ENCODE measurements at places on chromosomes 13 and 19.

GRCh38 chr19:4951656-4952055 is 17.3 kb upstream of the KDM4B start:
- DNase-seq, result no peak

DNA sequence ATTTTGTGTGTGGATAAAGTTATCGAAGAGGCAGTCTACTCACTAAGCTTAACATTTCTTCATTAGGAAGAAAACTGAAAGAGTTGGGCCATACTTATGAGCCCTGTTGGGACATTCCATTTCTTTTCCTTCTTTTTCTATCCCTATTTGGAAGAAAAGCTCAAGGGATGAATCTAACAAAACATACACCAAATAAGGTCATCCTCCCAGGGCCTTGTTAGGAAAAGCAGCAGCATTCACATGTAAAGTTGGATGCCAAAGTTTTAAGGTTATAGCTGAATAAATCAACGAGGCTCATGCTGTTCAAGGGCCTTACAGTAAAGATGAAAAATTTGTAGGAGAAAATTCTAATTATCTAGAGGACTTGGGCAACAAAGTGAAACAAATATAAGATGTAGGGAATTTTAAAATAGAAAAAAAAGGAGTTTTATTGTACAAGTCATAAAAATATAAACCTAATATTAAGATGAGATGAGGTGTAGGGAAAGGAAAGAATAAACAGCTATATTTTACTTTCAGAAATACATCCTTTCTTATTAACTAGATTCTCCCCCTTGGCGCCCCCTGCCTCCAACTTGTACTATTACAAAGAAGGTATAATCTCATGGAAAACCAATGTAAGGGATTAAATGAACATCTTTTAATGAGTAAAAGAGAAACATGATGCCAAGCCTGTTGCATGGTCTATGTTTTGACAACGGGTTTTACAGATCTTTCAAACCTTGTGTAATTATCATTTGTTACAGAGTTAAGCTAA is 160.4 kb downstream of the PCDH20 start:
- DNase-seq, result no peak

GRCh38 chr13:50915565-50915964 is 6.0 kb downstream of the RNASEH2B start:
- no peak for DNase-seq

- no peak for DNase-seq
Measured at GRCh38 chr13:48231933-48232332, 1.1 kb upstream of the ITM2B start.

GRCh38 chr19:18840288-18841267 is 8.8 kb downstream of the UPF1 start:
- no peak for DNase-seq

- DNase-seq, result no peak
Measured at GRCh38 chr13:81383444-81383843, 1042.5 kb upstream of the SPRY2 start.

GRCh38 chr19:2115324-2115723 is 18.6 kb downstream of the IZUMO4 start:
- no peak for DNase-seq

- no peak for DNase-seq
Measured at GRCh38 chr13:50098693-50099092, 83.4 kb downstream of the KCNRG start.

GRCh38 chr13:44660050-44660449 is 83.9 kb upstream of the TSC22D1 start:
- no peak for DNase-seq

DNA sequence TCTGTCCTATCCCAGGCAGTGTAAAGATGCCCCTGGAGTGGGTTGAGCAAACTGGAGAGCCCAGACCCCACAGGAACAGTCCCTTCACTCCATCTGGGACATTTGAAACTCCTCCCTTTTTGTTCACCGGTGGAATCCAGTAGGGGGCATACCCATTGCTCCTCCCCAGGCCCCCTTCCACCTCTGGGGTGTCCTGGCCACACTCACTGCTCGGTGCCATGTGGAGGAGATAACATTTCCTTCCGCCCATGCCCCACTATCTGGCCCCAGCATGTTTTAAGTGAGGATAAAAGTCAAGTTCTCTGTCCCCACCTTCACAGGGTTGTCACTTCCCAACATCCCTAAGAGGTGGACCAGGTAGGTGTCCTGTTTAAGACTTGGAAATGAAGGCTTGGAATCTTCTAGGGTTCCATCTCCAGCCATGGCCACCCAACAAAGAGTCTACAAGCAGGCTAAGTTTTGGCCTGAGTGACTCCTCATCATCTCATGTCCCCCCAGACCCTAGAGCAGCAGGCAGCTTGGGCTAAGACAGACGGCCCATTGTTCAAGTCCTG is 9.3 kb downstream of the ZNF526 start:
- no peak for DNase-seq

- no peak for DNase-seq
Measured at GRCh38 chr13:83272076-83272475, 610.2 kb downstream of the SLITRK1 start.

GRCh38 chr19:45739498-45740439 is 6.5 kb downstream of the MEIOSIN start:
- DNase-seq, result no peak

- DNase-seq, result peak; percentile 91
Measured at GRCh38 chr13:45367358-45367757, 26.4 kb upstream of the TPT1 start.

- no peak for DNase-seq
Measured at GRCh38 chr13:60584976-60585375, 188.0 kb downstream of the TDRD3 start.

GRCh38 chr13:20274466-20274865 is 42.3 kb upstream of the GJB6 start:
- DNase-seq, result no peak

- no peak for DNase-seq
Measured at GRCh38 chr19:33781996-33782395, 14.7 kb upstream of the KCTD15 start.

DNA sequence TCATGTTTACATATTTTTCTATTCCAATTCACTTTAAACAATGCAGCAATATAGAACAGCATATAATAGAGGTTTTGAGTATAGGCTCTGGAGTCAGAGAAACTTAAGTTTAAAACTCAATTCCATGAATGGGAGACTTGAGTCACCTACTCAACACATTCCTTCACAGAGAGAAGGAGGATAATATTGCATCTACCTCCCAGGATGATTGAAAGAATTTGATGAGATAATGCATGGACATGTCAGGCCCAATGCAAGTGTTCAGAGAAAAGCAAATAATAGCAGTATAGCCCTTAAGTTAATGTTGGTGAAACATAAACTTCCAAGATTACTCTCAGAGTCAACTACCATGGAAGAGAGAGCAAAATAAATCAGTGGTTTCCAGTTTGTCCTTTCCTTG is 170.2 kb downstream of the DCLK1 start:
- no peak for DNase-seq

- no peak for DNase-seq
Measured at GRCh38 chr13:48760626-48761025, 106.9 kb downstream of the CYSLTR2 start.

GRCh38 chr19:53958168-53958571 is 4.6 kb upstream of the CACNG8 start:
- DNase-seq, result no peak

GRCh38 chr13:110637747-110638146 is 22.4 kb downstream of the NAXD start:
- no peak for DNase-seq

GRCh38 chr19:51702825-51703574 is 9.9 kb downstream of the SPACA6 start:
- no peak for DNase-seq

GRCh38 chr13:50236898-50237318 is 221.7 kb downstream of the KCNRG start:
- peak; percentile 68 for DNase-seq

DNA sequence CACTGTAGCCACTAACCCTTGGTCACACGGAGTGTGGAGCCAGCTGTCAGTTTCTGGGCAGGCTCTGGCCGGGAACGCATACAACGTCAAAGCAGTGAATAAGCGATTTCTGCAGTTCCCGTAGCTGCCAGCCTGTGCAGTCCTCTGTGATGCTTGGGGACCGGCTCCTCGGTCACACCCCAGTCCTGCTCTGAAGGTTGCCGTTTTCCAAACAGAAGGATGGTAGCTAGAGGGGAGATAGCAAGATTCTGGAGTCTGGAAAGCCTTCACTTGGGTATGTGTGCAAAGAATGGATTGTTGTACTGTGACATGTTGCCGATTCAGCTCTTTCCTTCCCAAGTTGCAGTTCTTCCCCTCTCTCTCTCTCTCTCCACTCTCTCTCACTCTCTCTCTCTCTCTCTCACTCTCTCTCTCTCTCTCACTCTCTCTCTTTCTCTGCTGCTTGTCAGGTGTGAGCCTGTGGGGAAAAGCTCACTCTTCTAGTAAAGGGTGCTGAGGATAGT is 38.7 kb upstream of the C1QTNF9 start:
- peak; percentile 59 for DNase-seq

- DNase-seq, result no peak
Measured at GRCh38 chr13:98033277-98034247, 80.1 kb downstream of the IPO5 start.

DNA sequence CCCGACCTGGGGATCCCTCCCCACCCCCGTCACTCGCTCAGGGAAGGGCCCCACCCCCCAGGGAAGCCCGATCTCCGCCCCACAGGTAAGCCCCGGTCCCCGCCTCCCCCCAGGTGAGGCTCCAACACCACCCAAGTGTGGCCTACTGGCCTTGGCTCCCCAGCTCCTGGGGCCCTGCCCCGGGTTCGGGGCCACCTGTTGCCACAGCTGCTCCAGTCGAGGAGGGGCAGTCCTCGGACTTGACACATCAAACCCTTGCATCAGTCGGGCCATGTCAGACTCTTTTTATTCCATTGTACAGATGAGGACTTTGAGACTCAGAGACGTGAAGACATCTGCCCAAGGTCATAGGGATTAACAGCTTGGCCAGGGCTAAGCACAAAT is 512 bp downstream of the CC2D1A start:
- DNase-seq, result no peak

- no peak for DNase-seq
Measured at GRCh38 chr13:77902319-77902963, 16.2 kb downstream of the EDNRB start.

- DNase-seq, result no peak
Measured at GRCh38 chr19:36547001-36547732, 19.1 kb upstream of the ZNF260 start.

GRCh38 chr13:49517461-49517860 is 21.7 kb downstream of the PHF11 start:
- no peak for DNase-seq

- DNase-seq, result no peak
Measured at GRCh38 chr19:55071129-55071502, 4.6 kb upstream of the EPS8L1 start.

DNA sequence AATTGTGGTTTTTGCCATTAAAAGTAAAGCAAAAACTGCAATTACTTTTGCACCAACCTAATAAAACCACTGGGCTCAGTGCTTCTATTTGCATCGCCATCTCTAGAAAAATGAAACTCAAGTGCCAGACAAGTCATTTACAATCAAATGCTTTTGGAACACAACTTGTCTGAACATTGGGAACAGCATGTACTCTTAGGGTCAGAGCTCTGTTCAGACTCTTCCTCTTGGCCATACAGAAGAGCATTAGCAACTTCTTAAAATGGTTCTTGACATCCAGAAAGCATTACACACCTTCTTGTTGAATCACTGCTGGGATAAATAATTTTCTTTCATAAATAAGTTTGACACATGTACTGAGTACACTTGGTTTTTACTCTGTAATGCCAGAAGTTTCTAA is 272.5 kb downstream of the DCLK1 start:
- no peak for DNase-seq

- no peak for DNase-seq
Measured at GRCh38 chr19:55696301-55697068, 21.5 kb downstream of the EPN1 start.

DNA sequence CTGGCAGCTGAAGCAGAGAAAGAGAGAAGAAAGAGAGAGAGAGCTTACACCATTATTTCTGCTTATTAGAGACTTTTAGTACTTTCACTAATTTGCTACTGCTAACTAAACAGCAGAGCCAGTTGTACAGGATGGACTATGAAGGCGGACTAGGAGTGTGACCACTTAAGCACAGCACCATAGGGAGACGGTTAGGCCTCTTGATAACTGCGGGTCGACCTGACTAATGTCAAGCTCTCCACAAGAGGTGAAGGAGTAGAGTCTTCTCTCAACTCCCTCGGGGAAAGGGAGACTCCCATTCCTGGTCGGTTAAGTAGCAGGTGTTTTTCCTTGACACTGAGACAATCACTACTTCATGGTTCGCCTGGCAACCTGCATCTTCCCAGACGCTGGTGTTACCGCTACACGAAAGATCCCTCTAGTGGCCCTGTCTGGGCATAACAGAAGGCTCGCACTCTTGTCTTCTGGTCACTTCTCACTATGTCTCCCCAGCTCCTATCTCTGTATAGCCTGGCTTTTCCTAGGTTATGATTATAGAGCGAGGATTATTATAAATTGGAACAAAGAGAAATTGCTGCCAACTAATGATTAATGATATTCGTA is 5.3 kb upstream of the PSG7 start:
- no peak for DNase-seq

DNA sequence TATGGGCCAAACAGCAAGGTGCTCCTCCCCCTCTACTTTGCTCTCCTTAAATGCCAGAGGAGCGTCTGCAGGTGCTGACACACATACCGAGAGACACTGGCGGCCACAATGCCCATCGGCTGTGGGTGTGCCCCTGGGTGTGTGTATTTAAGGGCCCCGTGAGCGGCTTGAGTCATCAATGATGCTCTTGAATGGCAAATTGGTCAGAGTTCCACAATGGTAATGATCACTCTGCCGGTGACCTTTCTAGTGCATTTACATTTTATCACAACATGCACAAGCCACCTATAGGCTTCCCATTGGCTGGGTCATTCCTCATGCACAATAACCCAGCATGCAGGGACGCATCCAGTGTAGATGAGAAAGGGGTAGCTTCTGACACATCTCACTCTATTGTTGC is 124.8 kb downstream of the ZNF536 start:
- no peak for DNase-seq

- DNase-seq, result no peak
Measured at GRCh38 chr13:26819046-26819445, 58.5 kb upstream of the GPR12 start.

GRCh38 chr13:73974051-73974450 is 160.2 kb downstream of the KLF12 start:
- DNase-seq, result no peak

GRCh38 chr19:42069619-42070351 is at the start of gene GRIK5:
GRIK5 (minus strand) TSS chr19:42070206; CDS start chr19:42065770, 4,436 bp downstream.
- DNase-seq, result no peak

- no peak for DNase-seq
Measured at GRCh38 chr13:34561033-34561432, 381.0 kb upstream of the NBEA start.
